ENCODE measurements at places on chromosomes 1 and 21. TPM values are rescaled to one million over a fixed set of nuclear protein-coding genes. Genes with fewer than 3 reads are reported as not detected.

AMY1C gene
- not detected for total RNA-seq

LRRC39 gene
- total RNA-seq = 0.13 TPM

TRIM17 gene
- total RNA-seq = not detected

CELA2A gene
- total RNA-seq = not detected

BGLAP gene
- total RNA-seq = 0.32 TPM

CYYR1 gene
- not detected for total RNA-seq

KRTAP13-3 gene
- not detected for total RNA-seq

ST6GALNAC5 gene
- total RNA-seq = 0.11 TPM

NBPF4 gene
- 0.08 TPM for total RNA-seq

Data from A549 treated with AZD2906 at 1 μM for 4 hours (cell line).